ENCODE measurements at places on chromosomes 5 and 9. TPM values are rescaled to one million over a fixed set of nuclear protein-coding genes. Genes with fewer than 3 reads are reported as not detected.

The PTGS1 gene
- polyA plus RNA-seq = 1.6 TPM

The GFI1B gene
- polyA plus RNA-seq = 0.34 TPM

The COL15A1 gene
- 3.8 TPM for polyA plus RNA-seq

The PCDHA1 gene
- polyA plus RNA-seq = not detected

The ZNF474 gene
- 0.50 TPM for polyA plus RNA-seq

The ZNF367 gene
- 4.3 TPM for polyA plus RNA-seq

The SHROOM1 gene
- 6.2 TPM for polyA plus RNA-seq

The PKD2L2 gene
- 0.07 TPM for polyA plus RNA-seq

The PIP5KL1 gene
- polyA plus RNA-seq = 1.2 TPM

The FKTN gene
- 7.1 TPM for polyA plus RNA-seq

The CMYA5 gene
- 7.2 TPM for polyA plus RNA-seq

The FCN2 gene
- polyA plus RNA-seq = 0.75 TPM

The SLC27A6 gene
- polyA plus RNA-seq = 16.3 TPM

The GRM6 gene
- 0.02 TPM for polyA plus RNA-seq

The PCDHB11 gene
- 0.37 TPM for polyA plus RNA-seq

The SVEP1 gene
- polyA plus RNA-seq = 0.52 TPM

The PWWP2A gene
- polyA plus RNA-seq = 17.0 TPM

The CRB2 gene
- 0.21 TPM for polyA plus RNA-seq

The SARDH gene
- 5.4 TPM for polyA plus RNA-seq
